Caudate nucleus (tissue), 63 donors: ENCODE measurements at places on chromosomes 3 and 15.

- no peak for DNase-seq
Observed at GRCh38 chr3:126436826-126437717, 38.6 kb downstream of the ZXDC start.

- no peak for DNase-seq
Observed at GRCh38 chr3:48565591-48566400, 2.2 kb upstream of the UCN2 start.

DNA sequence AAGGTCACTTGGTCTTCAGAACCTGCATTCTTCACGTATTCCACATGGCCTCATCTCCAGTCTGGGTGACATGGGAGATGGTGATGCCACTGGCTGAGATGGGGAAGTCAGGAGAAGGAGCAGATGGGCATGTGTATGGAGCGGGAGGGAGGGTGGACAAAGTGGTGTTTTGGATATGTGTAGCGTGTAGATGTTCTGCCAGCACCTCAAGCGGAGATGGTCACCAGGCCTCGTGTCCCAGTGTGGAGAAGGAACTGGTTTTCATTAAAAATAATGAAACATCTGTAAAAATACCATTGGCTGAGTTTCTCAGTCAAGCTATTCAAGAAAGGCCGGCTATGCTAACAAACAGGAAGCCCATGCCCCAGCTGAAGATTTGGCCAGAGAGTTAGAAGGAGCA, 26.2 kb downstream of the LARP6 start:
- DNase-seq: no peak

GRCh38 chr15:77784361-77785292, 151.9 kb upstream of the LINGO1 start:
- DNase-seq: no peak

GRCh38 chr15:71792521-71792920, 17.8 kb upstream of the NR2E3 start:
- no peak for DNase-seq
